ENCODE measurements at places on chromosomes 13 and 19.
A peak's percentile ranks its signal among the peaks of the same experiment; 100 is the strongest.

DNA sequence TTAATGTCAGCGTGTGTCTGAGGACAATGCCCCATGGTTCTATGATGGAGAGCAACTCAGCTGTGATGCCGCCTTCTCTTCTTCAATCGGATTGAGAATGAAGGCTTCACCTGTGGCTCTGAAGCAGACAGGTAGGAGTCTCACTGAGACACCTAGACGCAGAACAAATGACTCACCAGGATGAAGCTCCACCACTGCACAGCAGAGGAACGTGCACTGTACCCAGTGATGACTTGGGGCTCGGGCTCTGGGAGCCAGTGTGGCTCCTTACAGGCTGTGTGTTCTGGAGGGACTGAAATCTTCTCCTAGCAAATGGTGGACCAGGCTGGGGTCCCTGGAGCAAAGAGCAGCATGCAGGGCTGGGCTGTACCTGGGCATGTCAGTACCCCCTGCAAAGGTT, 44.0 kb downstream of the CCDC70 start:
- no peak for DNase-seq

DNA sequence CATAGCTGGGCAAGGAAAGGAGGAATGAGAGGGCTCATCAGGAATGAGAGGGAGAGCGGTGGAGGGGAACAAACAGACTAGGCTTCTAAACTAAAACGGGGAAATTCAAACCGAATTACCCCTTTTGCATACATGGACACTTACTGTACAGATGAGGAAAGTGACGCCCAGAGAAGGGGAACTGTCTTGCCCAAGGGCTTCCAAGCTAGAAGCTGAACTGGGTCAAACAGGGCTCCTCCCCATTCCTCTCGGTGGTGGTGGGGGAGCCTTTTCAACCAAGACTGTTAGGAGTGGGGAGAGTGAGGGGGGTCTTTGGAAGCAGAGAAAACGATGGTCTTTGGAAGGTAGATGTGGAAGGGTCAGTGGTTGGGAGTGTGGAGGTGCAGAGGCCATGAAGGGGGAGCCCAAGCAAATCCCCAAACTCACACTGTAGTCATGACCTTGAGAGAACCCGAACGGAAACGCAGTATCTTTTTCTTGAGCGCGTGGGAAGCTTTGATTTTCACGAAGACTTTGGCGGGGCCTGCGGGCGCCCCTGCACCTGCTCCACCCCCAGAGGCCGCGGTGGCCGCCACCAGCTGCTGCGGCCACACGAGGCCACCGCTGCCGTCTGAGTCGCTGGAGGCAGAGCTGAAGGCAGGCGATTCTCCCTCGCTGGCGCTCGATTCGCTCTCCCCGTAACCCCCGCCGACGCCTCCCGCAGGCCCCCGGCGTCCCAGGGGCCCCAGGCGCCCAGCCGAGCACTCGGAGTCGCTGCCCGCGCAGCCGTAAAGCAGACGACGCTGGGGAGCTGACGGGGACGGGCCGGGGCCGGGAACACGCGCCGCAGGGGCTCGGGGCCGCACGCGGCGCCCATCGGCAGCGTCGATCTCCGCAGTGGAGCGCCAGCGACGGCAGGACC, 12.3 kb upstream of the GNG8 start:
- no peak for DNase-seq

DNA sequence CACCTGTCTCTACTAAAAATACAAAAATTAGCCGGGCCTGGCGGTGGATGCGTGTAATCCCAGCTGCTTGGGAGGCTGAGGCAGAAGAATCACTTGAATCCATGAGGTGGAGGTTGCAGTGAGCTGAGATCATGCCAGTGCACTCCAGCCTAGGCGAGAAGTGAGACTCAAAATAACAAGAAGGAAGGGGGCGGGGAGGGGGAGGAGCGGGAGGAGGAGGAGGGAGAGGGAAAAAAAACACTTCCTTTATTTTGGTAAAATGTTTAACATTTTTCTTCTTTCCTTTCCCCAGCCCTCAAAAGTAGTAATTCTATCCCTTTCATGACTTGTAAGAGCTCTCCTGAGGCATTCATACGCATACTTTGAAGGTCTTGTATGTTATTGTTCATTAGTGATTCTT, 44.3 kb downstream of the SPRY2 start:
- DNase-seq = no peak

DNA sequence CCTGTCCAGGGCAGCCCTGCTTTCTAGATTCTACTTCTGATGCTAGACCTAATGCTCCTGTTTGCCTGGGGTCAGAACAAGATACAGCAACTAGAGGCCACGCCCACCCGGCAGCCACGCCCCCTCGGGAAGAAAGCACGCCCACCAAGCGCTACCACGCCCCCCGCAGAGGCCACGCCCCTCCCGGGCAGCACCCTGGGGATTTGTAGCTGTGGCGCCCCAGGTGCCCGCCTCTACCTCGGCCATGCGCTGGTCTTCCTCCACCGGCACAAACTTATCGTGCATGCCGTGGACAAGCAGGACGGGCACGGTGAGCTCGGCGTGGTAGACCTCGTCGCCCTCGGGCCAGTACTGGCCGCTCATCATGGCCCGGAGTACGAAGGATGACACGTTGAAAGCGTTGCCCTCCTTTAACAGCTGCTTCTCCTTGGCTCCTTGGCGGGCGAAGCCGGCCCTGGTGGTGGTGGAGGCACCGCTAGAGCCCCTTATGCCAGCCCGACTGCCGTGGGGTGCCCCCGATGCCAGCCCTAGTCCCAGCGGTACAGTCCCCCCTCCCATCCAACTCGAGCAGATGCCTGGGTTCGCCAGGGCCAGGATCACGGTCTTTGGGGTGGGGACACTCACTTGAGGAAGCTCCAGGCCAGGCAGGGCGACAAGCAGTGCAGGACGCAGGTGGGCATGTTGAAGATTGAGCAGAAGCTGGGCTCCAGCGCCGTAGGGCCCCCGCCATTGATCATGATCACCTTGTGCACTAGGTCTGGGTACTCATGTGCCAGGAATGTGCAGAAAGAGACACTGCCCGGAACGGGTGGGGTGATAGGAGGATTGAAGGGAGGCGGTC, 9.0 kb downstream of the ABHD8 start:
- DNase-seq = peak; percentile 67

DNA sequence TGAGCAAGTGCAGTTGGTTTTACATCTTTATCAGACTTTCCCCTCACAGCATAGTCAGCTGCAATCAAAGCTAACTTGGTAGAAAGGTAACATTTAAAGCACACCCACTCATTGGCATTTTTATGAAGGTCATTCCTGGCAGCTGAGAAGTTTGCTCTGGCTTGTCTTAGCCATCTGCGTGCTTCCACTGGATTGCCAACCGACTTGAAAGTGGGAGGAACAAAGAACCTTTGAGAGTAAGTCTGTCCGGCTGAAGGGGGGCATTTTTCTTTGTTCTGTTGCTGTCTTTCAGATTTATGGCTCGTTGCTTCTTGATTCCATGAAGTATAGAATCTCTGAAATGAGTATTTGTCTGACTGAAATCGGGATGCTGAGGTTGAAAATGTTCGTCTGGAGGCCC, 103.1 kb downstream of the SACS start:
- DNase-seq = no peak

- DNase-seq = no peak
Measured at GRCh38 chr19:28485292-28485691, 727.7 kb downstream of the UQCRFS1 start.

- DNase-seq = no peak
Measured at GRCh38 chr13:114106991-114107685, 25.3 kb downstream of the RASA3 start.

- no peak for DNase-seq
Measured at GRCh38 chr13:96822895-96823294, 171.4 kb downstream of the OXGR1 start.

GRCh38 chr19:46402725-46403124, 10.6 kb downstream of the CCDC8 start:
- DNase-seq = no peak
